ENCODE measurements at places on chromosomes 3 and 15.

GRCh38 chr3:36866368-36866767, 78.5 kb downstream of the TRANK1 start:
- no peak for DNase-seq

- no peak for DNase-seq
Observed at GRCh38 chr15:65723876-65724275, 68.2 kb downstream of the DENND4A start.

- DNase-seq = no peak
Observed at GRCh38 chr3:73351423-73352071, 273.2 kb downstream of the PDZRN3 start.

GRCh38 chr15:31236184-31237042, 90.2 kb upstream of the KLF13 start:
- DNase-seq = no peak

DNA sequence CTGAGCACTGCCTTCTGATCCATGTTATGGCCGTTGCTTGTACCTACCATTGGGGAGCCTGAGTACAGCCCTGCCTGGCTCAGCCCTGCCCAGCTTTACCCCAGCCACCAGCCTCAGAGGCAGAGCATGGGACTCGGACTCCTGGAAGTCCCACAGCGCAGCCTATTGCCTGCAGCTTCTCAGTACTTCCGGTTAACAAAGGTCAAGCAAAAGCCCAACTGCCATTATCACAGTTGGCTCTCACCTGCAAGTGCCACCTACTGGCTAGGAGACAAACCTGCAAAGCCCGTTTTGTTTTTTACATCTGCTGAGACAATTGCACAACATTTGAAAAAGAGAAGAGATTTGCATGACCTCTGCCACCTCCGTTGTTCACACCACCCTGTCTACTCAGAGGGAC, 1081.7 kb downstream of the NAALADL2 start:
- DNase-seq = no peak

DNA sequence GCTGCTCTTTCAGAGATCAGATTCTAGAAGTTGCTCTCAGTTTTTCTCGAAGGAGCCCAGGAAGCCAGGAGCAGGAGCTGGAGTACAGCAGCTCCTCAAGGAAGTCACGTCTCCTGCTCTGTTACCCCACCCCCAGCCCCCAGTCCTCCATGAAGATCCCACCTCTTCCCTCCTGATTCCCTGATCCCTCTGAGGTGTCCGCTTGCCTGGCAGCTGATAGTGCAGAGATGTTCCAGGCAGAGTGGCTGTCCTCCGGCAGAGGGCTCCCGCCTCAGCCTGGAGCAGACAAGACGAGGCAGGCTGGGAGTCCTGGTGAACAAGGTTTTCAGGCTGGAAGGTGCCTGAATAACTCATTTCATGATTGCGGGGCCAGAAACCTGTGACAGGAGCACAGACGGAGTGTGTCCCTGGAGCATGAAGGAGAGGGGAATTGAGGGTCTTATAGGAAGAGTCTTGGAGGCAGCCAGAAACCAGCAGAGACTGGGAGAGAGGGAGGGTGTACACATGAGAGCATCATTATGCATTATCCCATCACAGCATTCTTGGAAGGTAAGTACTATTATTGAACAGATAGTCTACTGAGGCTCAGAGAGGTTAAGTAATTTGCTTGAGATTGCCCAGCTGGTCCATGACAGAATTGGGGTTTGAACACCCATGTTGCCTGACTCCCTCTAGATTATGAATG, 1.2 kb downstream of the HRH1 start:
- no peak for DNase-seq

GRCh38 chr15:44532689-44533088, 4.3 kb upstream of the EIF3J start:
- no peak for DNase-seq

DNA sequence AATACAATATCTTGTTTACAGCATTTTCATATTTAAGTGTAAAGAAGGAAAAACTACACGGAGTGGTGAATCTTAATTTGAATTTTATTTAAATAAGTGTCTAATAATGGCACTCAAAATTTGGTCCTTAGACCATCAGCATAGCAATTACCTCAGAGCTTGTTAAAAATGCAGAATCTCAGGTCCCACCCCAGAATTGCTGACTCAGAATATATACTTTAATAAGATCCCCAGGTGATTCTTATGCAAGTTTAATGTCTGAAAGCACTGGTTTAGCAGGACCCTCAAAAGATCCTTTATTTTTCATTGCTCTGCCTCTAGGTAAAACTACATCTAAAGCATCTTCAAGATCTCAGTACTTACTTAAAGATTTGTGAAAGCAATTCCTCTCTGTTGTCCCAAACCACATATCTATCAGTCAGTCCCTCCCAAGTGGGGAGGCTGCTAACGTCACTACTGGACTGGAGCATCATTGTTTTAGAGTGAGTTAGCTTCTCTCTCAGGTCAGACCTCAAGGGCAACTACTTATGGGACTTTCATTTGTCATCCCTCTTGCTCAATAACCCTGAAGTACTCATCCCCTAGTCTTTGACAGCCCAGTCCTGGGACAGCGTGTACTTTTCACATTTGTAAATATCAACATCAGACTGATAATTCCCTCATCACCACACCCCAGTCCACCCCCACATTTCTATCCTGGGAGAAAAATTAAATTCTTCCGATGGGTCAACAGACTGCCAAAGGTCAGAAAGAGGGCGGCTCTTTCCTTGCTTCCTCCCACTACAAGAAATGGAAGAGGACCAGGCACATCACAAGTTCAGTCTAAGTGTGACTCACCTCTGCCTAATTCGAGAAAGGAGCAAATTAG, 76.7 kb downstream of the CBLB start:
- no peak for DNase-seq

GRCh38 chr3:139893963-139894642, 40.9 kb upstream of the CLSTN2 start:
- no peak for DNase-seq
